Brain (organoid and tissue), 16 donors: ENCODE measurements at places on chromosomes 2 and 18.

- DNase-seq: no peak
Observed at GRCh38 chr2:28437149-28437835, 44.6 kb downstream of the FOSL2 start.

GRCh38 chr2:70532244-70532935, 21.2 kb downstream of the TGFA start:
- no peak for DNase-seq

DNA sequence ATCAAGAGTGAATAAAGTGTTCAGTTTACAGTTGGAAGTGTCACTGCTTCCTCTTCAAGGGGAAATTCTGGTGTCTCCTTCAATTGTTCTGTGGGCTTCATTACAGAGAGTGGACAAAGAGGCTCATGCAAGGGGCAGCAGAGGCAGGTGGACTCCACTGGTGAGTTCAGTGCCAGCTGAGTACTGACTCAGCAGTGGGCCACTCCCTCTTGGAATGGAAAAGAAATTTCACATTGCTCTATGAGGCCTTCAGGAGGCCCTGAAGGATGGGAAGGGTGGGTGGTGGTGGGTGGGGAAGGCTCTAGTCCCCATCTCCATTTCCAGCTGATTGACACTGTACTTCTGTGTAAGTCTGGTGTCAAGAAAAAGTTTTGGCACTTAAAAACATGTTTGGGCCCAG, 66.4 kb downstream of the PRELID3A start:
- DNase-seq: no peak

- DNase-seq: no peak
Observed at GRCh38 chr2:174597345-174598047, at the start of gene WIPF1. TSS of gene WIPF1 (minus strand) at chr2:174597804. CDS start at chr2:174585573, 12,231 bp downstream.

GRCh38 chr2:3739313-3739712, 35.9 kb downstream of the DCDC2C start:
- no peak for DNase-seq

DNA sequence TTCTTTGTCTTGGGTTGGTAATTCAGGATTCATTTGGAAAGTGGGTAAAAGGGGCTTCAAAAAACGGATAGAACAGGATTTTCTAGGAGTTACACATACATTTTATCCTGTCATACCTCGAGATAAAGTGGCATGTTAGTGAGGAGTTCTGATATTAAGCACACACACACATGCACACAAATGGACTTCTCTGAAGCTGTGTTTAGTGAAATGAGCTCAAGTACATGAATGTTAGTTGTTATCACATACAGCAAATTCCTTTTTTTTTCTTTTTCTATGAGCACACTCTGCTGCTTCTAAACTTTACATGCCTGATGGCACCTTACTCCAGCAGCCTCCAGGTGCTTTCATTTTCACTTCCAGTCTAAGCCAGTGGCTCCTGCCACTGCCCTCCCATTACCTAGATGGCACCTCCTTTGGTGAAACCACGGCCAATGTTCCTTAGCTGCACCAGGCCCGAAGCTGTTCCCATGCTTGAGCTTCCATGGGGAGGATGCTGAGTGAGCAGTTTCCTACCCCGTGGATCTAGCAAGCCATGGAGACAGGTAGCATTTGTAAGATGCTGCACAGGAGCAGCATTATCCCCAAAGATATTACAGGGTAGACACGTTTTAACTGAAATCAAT, 49.7 kb downstream of the STAT1 start:
- no peak for DNase-seq

- DNase-seq: peak; percentile 77
Observed at GRCh38 chr2:70553584-70554337, at the start of gene TGFA. TSS of gene TGFA (minus strand) at chr2:70553826. CDS start at chr2:70553767, 59 bp downstream.

GRCh38 chr2:45851576-45852304, 200.3 kb downstream of the PRKCE start:
- DNase-seq: no peak

GRCh38 chr2:239168575-239168974, 232.2 kb downstream of the HDAC4 start:
- DNase-seq: no peak

DNA sequence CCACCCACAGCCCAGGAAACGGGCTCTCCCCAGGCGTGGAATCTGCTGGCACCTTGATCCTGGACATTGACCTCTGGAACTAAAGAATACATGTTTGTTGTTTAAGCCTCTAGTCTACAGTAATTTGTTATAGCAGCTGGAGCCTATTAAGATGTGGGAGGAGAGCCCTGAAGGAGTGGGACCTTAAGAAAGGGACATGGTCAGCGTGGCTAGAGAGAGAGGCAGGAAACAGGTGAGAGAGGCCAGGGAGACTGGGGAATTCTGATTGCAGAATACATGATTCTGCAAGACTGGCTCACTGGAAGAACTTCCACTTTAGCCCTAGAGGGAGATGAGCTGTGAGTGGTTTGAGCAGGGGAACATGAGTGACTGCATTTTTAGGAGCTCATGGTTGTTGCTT, 83.2 kb downstream of the CD8B2 start:
- no peak for DNase-seq

DNA sequence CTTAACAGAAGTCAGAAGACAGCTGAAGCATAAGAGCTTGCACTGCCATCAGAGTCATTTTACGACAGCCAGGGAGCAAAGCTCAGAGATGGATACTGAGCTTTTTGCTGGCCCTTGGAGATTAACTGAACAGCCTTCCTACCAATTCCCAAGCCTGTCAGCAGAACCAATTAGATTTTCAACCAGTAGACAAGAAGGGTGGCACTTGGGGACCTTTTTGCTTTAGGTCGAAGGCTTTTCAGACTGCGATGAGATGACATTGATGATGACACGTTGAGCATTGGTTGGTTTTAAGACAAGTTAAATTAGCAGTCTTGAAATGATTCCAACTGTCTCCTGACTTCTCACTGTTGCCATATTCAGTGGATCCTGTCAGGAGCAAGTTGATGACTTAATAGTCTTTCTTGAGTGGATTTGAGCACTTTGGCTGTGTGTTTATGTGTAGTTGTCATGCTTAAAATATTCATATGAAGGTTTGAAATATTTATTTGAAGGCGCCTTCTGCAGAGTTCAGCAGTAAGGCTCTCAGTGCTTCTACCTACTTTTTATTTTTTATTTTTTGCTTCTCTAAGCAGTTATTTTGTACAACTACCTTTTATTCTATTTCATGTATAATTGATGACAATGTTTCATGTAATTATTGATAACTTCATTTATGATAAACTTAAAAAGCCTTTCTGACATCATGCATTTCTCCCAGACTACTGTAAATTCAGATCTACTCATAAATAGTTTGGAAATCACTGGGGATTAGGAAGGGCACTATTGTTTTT, 256.7 kb downstream of the CAMKMT start:
- DNase-seq: no peak

GRCh38 chr2:25285265-25286024, 56.3 kb downstream of the DNMT3A start:
- no peak for DNase-seq

GRCh38 chr2:139439100-139439499, 658.9 kb upstream of the NXPH2 start:
- DNase-seq: no peak

DNA sequence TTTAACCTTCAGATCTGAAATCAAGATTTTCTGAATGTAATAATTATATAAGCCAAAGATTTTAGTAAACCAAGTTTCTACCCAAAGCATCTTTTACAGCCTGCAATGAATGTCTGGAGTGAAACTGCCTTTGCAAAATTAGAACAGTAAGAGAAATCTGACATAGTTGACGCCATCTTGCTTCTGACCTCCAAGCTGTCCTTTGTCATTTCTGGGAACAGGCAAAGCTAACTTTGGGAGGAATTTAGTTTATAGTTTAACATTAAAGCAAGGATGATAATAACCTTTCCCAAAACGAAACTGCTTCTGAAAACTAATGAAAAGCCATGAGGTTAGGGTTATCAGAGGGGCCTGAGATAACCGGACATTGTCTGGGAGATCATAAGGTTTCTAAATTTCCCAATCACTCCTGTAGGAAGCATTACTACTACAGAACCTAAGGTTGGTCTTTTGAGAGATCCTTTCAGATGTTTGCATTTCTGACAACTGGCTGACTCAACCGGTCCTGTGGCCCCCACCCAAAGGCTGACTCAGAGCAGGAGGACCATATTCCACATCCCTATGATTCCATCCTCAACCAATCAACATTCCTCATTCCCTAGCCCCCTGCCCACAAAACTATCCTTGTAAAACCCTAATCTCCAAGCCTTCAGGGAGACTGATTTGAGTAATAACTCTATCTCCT, 124.5 kb downstream of the TMEM131 start:
- no peak for DNase-seq

DNA sequence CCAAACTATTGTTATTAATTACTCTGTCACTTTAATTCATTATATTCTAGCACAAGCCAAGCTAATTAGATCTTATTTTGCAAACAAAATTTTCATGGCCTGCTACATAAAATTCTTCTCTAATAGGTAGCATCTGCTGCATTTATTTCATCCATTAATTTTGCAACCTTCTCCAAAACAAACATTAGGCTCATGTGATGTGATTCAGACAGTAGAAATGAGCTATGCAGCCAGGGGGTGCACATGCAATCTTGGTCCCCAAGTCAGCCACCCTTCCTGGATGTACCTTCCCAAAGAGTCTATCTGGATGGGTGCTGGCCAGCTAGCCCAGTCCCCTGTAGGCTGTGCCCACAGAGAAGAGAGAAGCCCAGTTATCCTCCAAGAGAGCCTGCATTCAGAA, 242.1 kb upstream of the OSR1 start:
- DNase-seq: no peak

DNA sequence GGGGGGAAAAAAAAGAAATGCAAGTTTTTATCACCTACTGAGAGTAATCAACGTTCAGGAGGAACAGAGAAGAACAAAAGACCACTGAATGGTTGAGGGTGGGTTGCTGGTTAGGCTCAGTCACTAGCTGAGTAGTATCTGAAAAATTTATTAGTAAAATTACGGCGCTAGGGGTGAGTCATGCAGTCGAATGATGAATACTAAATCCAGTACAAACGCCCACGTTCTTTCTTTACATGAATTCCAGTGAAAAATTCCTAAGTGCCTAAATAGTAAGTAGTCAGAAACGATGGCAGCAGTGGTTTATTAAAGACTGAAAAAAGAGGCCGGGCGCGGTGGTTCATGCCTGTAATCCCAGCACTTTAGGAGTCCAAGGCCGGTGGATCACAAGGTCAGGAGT, 52.0 kb downstream of the TEKT4 start:
- no peak for DNase-seq
